ENCODE measurements at places on chromosomes 16 and 17.

- DNase-seq, result no peak
These were observed 12.3 kb downstream of the LRRC3C start for GRCh38 chr17:39939588-39940419.

DNA sequence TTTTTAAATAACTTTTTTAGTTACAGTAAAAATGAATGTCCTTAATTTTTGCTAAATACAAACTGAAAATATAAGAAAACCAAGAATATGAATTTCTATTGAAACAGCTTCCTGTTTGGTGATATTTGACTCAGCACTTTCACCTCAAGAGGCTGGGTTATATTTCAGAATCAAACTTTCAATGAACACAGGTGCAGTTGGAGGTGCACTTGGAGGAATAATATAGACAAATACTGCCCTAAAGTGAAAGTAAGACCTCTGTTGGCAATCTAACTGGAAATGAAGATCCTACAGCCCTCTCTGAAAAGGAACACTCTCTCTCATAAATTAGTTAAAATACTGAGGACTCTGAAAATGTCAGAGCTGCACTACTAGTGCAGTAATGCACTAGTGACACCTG lies 106.2 kb downstream of the BRIP1 start:
- no peak for DNase-seq

GRCh38 chr16:78324649-78325285 lies 225.3 kb downstream of the WWOX start:
- no peak for DNase-seq

- DNase-seq, result no peak
These were observed 69.8 kb downstream of the MRM3 start for GRCh38 chr17:851924-852323.

DNA sequence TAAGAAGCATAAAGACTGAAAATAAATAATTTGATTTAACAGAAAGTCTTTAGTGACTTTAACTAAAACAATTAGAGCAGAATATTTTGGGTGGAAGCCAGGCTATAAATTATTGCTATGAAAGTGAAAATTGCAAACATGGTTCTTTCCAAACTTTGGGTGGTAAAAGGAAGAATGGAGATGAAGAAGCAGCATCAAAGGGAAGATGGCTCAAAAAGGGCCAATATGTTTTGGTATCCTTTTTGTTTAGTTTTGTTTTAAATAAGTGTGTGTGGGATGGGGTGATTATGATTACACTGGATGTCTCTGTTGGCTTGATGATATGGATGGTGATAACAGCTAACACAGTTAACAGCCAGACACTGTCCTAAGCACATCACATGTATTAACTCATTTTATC lies 153.7 kb downstream of the CYB561 start:
- no peak for DNase-seq

GRCh38 chr16:1876468-1876867 lies 4.5 kb upstream of the MEIOB start:
- no peak for DNase-seq

- DNase-seq, result no peak
These were observed 48.6 kb upstream of the XYLT1 start for GRCh38 chr16:17519101-17519955.

GRCh38 chr17:63701868-63702720 lies 2.2 kb upstream of the LIMD2 start:
- peak; percentile 66 for DNase-seq

DNA sequence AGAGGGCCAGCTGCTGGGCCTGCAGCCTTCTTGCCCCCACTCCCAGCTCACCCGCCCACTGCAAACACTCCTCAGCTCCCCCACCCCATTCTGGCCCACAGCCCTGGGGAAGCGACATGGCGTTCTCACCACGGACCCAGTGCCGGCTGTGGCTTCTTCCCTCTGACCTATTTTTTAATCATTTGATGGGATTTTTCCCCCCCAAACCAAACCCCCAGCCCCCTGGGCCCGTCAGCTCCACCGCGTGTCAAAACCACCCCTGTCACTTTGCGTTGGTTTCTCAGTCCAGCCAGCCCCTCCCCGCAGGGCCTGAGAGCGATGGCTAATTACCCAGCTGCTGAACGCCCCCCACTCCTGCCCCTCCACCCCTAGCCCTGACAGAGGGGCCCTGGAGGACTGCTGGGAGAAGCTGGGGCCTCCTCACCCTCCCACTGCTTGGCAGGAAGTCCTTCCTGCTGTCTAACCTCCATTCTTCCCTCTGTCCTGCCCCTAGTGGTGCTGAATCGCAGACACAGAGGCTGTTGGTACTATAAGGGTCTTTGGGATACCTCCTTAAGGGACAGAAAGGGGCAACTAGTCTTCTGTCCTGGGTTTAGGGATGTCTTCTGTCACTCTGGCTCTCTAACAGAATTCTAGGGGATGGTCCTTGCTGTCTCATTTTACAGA lies 7.5 kb upstream of the TBX21 start:
- no peak for DNase-seq

DNA sequence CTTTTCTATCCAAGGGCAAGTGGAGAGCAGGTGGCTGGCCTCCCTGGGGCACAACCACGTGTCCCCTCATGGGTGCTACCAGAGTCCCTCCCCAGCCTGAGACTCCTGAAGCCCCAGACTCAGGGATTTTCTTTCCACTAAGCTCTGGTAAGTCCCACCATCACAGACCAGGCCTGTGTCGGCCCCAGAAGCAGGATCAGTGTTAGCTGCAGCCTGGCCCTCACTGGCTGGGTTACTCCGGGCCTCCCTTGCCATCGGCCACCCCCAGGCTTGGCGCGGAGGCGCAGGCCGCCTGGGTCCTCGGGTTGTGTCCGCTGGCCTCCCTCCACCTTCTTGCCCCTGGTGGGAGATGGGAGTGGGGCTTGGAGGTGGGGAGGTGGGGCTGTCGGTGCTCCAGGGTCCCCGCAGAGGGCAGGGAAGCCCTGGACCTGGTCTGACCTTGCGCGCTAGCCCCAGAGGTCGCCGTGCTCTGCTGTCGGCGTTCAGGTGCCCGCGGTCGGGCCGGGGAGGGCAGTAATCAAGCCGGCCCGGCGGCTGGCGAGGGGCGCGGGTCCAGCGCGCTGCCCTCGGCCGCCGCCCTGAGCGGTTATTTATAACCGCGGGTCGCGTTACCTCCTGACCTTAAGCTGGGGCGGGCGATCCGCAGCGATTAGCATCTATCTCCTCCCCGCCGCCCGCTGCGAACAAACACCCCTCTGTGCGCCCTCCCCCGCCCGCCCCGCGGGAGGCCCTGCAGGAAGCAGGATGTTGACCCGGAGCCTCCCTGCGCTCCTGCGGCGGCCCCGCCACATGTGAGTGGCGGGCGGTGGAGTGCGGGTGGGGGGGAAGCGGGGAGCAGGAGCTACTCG lies 78.1 kb upstream of the TOB1 start:
- peak; percentile 98 for DNase-seq

DNA sequence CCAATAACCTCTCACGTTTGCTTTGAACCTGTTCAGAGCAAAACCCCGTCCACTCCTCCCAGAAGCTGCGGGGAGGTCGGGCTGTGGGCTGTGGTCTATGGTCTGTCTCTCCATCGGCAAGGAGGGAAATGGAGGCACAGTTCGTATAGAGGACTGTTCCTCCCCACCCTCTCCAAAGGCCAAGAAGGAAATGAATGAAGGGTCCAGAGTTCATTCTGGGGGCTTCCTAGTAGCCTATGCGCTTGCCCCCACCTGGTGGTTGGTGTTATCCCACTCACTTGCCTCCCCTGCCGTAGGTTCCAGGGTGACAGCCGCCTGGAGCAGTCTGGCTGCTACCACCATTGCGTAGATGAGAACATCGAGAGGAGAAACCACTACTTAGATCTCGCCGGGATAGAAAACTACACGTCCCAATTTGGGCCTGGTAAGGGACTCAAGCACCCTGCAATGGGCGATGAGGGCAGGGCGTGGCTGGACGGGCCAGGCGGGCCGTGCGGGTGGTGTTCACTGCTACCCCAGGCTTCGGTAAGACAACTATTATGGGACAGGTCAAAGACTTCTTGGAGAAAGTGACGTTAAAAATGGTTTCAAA lies 49.0 kb downstream of the SNX20 start:
- DNase-seq, result no peak

Measured in NCI-H510A (cell line).